ENCODE measurements at places on chromosomes 5 and 9.

DNA sequence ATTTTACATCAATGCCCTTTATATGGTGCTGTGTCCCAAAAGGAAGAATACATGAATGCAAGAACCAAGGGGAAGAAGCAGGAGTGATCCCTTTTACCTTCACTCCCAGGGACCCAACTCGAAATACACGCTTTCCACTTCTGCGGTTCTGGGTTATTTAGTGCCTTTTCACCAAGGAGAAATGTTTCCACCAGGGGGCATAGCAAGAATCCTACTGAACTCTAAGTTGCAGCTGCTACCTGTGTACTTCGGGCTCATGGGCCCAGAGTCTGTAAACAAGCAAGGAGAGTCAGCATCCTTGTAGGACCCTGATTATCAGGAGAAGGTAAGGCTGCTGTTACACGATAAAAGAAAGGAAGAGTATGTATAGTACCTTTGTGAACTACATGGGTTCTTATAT, 45.7 kb downstream of the DPYSL3 start:
- peak; percentile 56 for DNase-seq

DNA sequence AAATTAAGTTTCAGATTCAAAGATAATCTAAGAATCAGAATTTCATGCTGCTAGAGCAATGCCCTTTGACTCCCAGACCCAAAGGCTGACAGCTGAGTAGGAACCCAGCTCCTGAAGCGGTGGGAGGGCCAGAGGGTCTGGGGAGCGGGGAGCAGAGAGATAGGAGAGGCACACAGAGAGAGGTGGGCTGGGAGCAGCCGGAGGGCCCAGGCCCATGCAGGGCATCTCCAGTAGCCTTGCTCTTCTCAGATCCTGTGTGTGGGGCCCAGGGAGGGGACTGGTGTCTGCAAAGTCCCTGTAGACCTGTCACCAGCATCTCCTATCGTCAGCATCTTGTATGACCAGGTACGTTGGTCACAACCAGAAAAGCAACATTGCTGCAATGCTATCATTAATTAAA, 75.3 kb upstream of the OLFM1 start:
- DNase-seq, result no peak

DNA sequence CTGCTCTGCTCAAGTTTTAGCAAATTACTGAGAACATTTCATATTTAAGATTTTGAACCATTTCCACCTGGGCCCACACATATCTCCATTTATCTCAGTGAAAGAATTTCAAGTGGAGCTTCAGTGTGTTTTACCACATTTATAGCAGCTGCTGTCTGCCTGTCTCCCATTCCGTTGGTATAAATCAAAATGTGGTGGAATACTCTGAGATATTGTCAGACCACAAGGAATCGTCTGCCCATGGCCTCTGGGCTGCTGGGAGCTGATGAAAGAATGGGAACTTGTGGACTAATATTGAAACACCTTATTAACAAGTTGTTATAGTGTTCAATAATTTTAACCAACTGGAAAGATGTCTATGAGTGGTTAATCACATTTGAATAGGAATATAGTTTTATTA, 33.3 kb downstream of the MAST4 start:
- DNase-seq, result no peak

DNA sequence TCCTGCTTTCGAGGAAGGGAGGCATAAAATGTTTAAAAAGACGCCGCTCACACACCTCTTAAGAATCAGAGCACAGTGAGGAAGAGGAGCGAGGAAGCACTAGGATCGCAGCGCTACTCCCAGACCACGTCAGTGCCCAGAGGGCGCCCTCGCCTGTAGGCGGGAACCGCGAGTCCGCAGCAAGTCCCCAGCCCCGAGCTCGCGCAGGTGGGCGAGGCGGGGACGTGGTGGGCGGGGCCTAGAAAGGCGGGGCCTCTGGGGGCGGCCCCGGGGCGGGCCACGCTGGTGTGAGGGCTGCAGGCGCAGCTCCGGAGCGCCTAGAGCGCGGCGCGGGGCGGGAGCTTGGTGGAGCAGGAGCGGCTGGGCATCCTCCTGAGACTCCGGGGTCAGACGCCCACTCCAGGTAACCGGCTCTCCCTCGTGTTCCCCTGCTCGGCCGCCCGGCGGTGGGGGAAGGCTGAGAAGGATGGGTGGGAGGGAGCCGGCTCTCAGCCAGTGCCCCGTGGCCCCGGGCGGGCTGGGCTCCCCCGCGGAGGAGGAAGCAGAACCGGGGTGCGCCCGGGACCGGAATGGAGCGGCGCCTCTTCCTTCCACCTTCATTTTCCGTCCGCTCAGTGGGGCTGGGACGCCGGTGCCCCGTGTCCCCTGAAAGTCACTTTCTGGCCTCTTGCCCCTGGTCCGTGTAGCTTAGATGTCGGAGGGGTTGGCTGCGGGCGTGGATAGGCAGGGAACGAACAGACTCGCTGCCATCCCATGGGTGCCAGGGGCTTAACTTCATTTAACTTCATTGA, at the start of gene GCNT1:
GCNT1 (plus strand) TSS at position 280 of the 791 bp plus-strand sequence. CDS start 43,200 bp downstream, outside the sequence.
- peak; percentile 79 for DNase-seq
